ENCODE measurements at places on chromosomes 11 and 22. TPM values are rescaled to one million over a fixed set of nuclear protein-coding genes. Genes with fewer than 3 reads are reported as not detected.

Gene OR52I1
- total RNA-seq: not detected

DNA sequence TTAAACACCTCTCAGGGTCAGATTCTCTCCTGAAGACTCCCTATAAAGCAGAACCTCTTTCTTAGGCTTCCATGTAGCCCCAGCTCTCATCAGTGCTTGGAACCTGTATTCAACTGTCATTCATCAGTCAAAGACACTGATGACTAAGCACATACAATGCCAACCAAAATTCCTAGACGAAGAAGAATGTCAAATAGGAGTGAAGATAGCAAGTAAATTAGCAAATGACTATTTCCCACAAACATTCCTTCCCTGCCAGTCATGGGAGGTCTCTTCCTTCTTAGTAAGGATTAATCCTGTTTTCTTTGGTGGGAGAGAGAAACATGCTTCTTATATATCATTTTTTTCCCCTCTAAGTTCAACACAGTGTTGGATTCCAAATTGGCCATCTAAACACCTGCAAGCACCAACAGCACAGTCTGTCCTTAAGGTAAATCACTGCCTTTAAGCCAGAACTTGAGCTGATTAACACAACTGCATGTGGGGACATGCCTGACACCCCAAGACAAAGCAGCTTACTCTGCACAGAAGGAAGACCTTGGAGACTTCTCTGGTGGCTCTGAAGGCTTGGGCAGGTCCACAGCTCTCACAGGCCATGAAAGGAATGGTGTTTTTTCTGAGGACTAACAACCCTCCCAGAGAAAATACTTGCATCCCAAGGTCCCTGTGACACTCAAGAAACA, 47.5 kb upstream of the ME3 start:
- peak; percentile 84 for DNase-seq

DNA sequence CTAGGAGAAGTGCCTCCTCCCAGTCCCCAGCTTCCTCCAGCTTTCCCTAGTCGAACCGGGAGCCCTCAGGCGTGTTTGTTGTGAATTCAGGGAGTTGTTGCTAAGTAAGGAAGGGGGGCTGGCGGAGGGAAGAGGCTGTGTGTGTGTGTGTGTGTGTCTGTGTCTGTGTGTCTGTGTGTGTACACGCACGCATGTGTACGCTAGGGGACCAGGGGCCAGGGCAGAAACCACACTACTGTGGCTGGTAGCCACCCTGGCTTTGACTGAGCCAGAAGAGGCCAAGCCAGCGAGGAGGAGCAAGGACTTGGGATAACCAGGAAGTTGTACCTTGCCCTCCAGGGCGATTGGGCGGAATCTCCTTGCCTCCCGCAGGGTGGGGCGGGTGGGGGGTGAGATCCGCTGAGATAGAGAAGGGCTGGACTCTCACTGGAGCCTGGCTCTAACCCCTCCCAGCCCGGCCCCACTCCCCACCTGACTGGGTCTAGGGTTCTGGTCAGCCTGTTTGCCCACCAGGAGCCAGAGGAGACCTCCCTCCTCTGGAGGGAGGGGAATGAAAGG, 7.5 kb downstream of the BCL9L start:
- peak; percentile 92 for DNase-seq

DNA sequence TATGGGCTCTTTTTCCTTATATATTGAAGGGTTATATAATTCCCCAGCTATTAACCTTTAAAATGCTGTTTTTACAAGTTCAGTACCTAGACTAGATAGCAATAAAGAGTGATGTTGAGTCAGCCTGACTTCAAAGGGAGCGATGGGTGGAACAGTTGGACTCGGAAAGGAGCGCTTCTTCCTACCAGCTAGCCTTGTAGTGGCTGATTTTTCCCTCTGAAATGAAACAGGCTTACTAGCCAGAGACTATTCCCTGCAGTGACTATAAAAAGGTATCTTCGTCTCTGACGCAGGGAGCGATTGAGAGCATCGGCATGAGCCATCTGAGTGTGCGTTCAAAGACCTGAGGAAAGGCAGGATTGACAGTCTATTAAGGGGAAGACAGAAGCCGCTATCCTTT, 66.0 kb upstream of the GRAMD1B start:
- DNase-seq: no peak

DNA sequence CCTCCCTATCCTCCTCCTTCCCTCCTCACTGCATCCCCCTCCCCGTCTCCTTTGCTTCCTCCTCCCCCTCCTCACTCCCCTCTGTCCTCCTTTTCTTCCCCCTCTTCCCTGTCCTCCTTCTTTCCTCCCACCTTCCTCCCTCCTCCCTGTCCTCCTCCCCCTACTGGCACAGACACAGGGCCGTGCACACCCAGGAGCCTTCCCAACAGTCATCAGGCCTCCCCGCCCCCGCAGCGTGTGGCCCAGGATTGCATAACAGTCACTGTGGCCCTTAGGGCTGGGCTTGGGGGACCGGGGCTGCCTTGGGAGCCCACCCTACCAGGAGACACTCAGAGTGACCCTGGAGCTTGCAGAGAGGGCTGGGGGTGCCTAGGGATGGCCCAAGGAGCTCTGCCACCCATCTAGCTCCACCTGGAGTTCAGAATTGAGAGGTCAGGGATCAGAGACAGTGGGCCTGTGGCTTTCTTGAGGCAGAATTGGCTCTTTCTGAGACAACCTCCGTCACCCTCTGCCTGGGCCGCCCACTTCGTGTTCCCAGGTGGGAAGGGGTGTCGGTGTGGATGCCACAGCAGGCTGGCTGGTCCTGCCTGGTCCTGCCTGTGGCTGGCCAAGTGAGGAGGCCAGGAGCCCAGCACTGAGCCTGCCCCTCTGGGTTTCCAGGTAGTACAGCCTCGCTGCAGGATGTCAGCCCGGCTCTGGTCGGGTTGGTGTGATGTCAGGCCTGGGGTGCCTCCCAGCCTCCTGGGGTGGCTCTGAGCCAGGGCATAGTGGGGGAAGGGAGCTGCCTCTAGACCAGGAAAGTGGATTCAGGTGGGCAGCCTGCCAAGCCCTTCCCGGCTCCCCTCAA, 1.6 kb downstream of the SPI1 start:
- DNase-seq: peak; percentile 59

DNA sequence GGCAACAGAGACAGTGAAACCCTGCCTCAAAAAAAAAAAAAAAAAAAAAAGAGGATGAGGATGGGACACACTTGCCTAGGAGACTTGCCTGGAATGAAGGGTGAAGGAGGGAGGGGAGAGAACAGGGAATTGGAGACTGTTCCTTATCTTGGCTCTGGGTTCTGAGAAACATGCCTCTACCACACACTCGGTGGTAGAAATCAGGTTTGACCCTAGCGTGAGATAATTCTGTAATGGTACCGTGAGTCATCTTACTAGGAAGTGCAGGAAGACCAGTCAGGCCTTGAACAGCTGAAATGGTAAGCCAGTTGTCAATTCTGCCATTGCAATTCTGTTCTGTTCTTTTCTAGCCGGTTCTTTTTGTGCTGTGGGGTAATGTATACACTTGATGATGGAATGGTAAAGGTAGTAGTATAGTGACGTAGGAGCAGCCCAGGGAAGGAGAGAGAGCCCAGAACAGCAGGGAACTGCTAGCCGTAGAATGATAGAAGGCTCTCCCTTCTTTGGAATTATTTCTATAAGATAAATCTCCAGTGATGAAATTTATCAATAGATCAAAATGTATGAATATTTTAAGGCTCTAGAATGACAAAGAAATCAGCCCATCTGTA, 3.9 kb upstream of the AMBRA1 start:
- no peak for DNase-seq
